ENCODE measurements at places on chromosomes 5 and 9. TPM values are rescaled to one million over a fixed set of nuclear protein-coding genes. Genes with fewer than 3 reads are reported as not detected.

DNA sequence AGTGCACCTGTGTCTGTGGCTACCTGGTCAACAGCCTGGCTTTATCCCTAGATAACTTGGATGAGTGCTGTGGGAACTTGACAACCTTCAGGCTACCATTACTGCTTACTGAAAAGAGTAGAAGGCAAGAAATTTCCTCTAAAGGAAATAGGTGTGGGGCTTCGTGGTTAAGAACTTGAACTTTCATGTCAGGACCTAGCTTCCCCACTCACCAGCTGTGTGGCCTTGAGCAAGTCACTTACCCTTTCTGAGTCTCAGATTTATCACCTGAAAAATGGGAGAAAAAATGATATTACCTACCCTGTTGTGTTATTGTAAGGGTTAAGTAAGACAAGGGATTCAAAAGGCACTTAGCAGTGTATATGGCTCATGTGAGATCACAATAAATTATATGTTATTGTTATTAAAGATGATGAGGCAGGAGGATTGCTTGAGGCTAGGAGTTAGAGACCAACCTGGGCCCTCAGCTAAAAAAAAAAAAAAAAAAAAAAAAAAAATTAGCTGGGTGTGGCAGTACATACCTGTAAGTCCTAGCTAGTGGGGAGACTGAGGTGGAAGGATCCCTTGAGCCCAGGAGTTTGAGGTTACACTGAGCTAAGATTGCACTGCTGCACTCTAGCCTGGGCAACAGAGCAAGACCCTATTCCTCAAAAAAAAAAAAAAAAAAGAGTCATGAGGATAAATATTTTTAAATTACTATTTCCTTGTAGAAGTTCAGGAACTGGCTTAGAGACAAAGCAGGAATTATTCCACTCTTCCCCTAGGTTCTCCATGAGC, 97.0 kb upstream of the SPRY4 start:
- H3K36me3 ChIP-seq: no peaks in the 10 kb centered on the region
- H3K4me3 ChIP-seq: no peak overlapping the region

GRCh38 chr9:19145881-19146280, 18.6 kb upstream of the PLIN2 start:
- no peak overlapping the region for H3K4me3 ChIP-seq
- no peak overlapping the region for H3K27ac ChIP-seq
- H3K4me1 ChIP-seq: no peaks in the 10 kb centered on the region

DNA sequence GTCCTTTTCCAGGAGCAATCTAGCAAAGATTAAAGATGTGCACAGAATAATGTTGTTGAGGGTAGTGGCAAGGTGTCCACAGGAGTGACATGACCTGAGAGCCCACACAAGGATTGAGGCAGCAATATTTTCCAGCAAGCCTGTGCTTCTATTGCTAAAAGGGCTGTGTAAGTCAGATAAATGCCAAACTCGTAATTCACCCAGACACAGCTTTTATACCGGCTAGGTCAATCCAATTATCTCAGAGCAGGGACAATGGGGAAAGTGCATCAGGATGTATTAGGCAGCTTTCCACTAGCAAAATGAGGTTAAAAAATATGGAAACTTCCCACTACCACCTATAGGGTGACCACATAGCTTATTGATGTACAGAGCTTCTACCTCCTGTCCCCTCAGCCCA, 34.8 kb upstream of the RAB3C start:
- no peak for DNase-seq
- no peak overlapping the region for H3K4me3 ChIP-seq
- no peaks in the 10 kb centered on the region for H3K27me3 ChIP-seq
- H3K27ac ChIP-seq: no peak overlapping the region
- no peaks in the 10 kb centered on the region for H3K36me3 ChIP-seq
- H3K4me1 ChIP-seq: no peaks in the 10 kb centered on the region

GRCh38 chr9:110446171-110446570, 108.5 kb upstream of the TXNDC8 start:
- no peaks in the 10 kb centered on the region for H3K4me1 ChIP-seq
- H3K4me3 ChIP-seq: no peak overlapping the region

GRCh38 chr9:130345897-130346385, 80.4 kb downstream of the HMCN2 start:
- no peak overlapping the region for H3K27ac ChIP-seq
- H3K27me3 ChIP-seq: no peaks in the 10 kb centered on the region
- no peaks in the 10 kb centered on the region for H3K4me1 ChIP-seq

- no peaks in the 10 kb centered on the region for H3K36me3 ChIP-seq
- H3K27me3 ChIP-seq: no peaks in the 10 kb centered on the region
- H3K27ac ChIP-seq: peak overlapping the region; percentile 69
- H3K4me3 ChIP-seq: peak overlapping the region; percentile 73
- H3K4me1 ChIP-seq: peaks cover 40% of the 10 kb centered on the region
- no peak for DNase-seq
Measured at GRCh38 chr9:36037549-36038122, 923 bp downstream of the RECK start.

DNA sequence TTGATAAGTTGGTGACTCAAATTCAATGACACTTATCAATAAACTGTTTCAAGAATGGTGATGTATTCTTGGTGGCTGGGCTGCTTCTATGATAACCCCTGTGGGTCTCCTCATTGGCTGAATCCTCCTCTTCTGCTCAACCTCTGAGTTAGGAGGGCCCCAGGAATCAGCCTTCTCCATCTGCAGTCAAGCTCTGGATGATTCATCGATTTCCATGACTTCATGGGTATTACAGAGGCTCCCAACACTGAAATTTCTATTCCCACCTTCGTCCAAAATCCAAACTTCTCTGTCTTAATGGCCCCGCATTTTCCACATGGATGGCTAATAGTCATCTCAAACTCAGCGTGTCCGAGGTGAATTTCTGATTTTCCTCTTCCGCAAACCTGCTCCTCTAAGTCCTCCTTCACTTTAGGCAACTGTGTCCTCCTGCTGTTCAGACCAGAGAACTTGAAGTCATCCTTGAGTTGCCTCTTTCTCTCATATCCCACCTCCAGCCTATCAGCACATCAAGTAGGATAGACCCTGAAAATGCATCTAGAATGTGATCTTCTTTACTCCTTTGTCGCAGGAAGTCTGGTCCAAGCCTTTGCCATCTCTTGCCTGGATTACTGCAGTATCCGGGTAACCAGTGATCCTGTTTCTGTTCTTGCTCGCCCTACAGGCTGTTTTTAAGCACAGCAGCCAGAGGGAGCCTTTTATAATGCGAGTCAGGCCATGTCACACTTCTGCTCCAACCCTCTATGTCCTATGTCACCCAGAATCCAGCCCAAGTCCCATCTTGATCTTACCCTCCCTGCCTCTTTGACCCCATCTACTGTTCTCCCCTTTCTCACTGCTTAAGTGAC, 41.4 kb upstream of the IL7R start:
- H3K27me3 ChIP-seq: no peaks in the 10 kb centered on the region
- no peak overlapping the region for H3K27ac ChIP-seq
- H3K4me1 ChIP-seq: no peaks in the 10 kb centered on the region
- H3K4me3 ChIP-seq: no peak overlapping the region
- H3K36me3 ChIP-seq: no peaks in the 10 kb centered on the region

The PRRX2 gene
- 5.6 TPM for total RNA-seq

The PNPLA7 gene
- total RNA-seq: 6.5 TPM

The PCDHA9 gene
- total RNA-seq: 0.30 TPM

The HSPB3 gene
- total RNA-seq: not detected

The FOXD4L5 gene
- 0.11 TPM for total RNA-seq

Data from adrenal gland (tissue), 19 donors.